ENCODE measurements at places on chromosomes 13 and 19.
A peak's percentile ranks its signal among the peaks of the same experiment; 100 is the strongest.

DNA sequence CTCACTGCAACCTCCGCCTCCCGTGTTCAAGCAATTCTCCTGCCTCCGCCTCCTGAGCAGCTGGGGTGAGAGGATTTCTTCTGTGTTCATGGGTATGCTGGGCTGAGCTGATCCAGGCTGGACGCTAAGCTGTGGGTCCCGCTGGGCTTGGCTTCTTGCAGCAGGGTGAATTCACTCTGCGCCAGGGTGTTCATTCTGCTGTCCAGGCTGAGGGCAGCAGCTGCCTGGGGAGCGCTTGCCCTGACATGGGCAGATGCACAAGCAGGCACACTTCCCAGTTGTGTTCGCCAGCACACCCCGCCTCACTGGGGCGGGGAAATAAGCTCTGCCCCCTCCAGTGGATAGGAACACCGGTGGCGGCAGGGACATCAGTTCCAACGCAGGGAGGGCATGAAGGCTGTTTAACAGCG is 7.3 kb upstream of the INAFM1 start:
- DNase-seq: no peak

GRCh38 chr19:1260749-1261537 is 8.2 kb upstream of the CIRBP start:
- DNase-seq: peak; percentile 93

DNA sequence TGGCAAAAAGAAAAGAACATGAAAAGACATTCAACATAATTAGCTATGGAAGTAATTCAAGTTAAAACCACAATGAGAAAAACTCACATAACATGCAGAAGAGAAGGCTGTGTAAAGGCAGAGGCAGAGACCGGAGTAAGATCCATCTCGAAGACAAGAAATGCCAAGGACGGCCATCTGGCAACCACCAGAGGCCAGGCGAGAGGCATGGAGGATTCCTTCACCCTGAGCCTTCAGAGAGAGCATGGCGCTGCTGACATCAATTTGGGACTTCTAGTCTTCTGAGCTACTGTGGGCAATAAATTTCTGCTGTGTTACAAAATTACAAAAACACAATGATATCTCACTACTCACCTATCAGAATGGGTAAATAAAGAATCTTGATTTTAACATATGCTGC is 381.0 kb downstream of the TSHZ3 start:
- DNase-seq: no peak

- no peak for DNase-seq
These were observed 53.2 kb downstream of the ZNF557 start for GRCh38 chr19:7122701-7123100.

- no peak for DNase-seq
These were observed 20.6 kb downstream of the MIR17HG start for GRCh38 chr13:91368101-91368500.

All from NCI-H526 (cell line).